ENCODE measurements at places on chromosomes 12 and 14.

- DNase-seq: no peak
Observed at GRCh38 chr12:116760622-116761020, 22.5 kb downstream of the RNFT2 start.

- no peak for DNase-seq
Observed at GRCh38 chr12:10957741-10958140, 18.7 kb upstream of the TAS2R14 start.

DNA sequence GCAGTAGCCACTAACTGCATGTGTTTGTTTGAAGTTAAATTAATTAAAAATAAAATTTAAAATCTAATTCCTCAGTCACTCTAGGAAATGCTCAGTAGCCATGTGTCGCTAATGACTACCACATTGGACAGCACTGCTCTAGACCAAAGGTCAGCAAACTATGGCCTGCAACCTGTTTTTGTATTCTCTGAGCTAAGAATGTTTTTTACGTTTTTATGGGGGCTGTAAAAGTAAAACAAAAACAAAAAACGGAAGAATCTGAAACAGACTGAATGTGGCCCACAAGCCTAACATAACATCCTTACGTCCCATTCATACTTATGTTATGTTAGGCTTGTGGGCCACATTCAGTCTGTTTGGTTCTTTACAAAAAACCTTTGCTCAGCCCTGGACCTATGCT lies 57.8 kb downstream of the LIN52 start:
- DNase-seq: no peak

GRCh38 chr12:2627076-2627834 lies 167.5 kb upstream of the FKBP4 start:
- DNase-seq: no peak
